ENCODE measurements at places on chromosomes 13 and 19.

- no peak for DNase-seq
Observed at GRCh38 chr19:4313847-4314490, 9.6 kb downstream of the FSD1 start.

DNA sequence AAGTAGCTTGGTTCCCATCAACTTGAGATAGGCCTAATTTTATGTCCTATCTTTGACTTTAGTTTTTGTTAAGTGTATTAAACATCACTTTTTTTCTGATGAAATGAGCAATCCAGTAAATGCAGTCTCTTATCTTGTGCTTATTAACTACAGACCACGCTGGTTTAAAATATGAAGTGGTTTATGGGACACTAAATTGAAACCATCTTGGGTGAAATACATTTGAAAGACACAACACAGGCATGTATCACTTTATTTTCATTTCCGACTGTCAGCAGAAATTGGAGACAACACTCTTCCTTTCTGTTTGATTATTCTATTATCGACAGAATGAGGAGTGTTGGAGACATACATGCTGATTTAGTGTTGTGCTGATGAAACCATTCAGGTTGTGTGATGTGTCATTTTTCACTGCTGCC, 447.7 kb downstream of the GPC6 start:
- no peak for DNase-seq

DNA sequence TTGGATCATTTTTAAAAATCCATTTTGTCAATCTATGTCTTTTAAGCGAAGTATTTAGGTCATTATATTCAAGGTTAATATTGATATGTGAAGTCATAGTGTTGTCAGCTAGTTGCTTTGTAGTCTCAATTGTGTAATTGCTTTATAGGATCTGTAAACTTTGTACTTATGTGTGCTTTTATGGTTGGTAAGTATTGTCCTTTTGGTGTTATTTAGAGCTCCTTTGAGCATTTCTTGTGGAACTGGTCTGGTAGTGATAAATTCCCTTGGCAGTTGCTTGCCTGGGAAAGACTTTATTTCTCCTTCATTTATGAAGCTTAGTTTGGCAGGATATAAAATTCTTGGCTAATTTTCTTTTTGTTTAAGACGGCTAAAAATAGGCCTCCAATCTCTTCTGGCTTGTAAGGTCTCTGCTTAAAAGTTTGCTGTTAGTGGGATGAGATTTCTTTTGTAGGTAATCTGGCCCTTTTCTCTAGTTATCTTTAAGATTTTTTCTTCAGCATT, 368.8 kb downstream of the SPRY2 start:
- DNase-seq = no peak

- DNase-seq = no peak
Observed at GRCh38 chr13:45503658-45504057, 38.9 kb downstream of the COG3 start.

DNA sequence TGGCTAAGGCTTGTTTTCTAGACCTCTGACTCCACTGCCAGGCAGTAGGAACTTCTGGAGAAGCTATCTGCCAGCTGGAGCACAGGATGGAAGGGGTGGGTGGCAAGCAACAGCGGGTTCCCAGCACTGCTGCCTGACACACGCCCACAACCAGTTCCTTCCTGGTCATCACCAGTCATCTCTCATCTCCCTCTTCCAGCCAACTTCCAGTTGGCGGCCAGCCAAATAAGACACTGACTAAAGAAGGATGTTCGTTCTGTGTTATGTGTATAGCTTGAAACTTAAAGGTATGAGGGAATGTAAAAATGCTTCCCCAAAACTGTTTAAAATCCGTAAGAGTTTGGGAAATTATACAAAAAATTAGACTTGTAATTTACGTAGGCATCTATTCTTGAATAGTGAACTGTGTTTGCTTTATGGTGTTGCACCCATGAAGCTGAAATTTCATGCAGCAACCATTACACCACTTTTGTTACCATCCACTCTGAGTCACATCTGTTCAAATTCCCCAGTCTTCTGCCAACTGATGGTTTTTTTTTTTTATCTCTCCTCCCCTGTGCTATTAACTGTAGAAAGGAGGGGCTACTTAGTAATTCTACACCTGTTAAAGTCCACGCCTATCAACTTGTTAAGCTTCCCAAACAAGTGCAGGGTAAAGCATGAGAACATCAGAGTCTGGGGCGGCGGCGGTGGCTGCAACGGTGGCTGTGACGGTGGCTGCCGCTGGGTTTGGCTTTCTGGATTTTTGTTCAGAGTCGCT, 86.2 kb upstream of the FRY start:
- no peak for DNase-seq

DNA sequence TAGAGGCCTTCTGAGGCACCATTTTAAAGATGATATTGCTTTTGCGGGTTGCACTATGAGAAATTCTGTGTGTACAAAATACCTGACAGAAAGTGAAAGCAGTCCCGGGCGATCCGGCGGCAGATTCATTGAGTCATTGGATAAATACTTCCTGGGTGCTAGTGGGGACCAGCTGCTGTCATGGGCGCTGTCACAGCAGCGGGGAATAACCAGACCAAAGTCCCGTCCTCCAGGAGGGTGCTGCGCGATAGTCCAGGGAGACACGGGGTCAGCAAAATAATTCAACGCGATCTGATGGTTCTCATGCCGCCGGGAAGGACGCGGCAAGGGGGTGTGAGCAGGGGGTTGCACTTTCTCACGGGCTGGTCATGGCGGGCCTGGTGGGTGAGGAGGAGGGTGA, 13.5 kb downstream of the ZFR2 start:
- no peak for DNase-seq

- DNase-seq = no peak
Observed at GRCh38 chr19:29805031-29805965, 6.5 kb upstream of the CCNE1 start.

- DNase-seq = no peak
Observed at GRCh38 chr19:39873385-39873784, 27.2 kb upstream of the FBL start.

DNA sequence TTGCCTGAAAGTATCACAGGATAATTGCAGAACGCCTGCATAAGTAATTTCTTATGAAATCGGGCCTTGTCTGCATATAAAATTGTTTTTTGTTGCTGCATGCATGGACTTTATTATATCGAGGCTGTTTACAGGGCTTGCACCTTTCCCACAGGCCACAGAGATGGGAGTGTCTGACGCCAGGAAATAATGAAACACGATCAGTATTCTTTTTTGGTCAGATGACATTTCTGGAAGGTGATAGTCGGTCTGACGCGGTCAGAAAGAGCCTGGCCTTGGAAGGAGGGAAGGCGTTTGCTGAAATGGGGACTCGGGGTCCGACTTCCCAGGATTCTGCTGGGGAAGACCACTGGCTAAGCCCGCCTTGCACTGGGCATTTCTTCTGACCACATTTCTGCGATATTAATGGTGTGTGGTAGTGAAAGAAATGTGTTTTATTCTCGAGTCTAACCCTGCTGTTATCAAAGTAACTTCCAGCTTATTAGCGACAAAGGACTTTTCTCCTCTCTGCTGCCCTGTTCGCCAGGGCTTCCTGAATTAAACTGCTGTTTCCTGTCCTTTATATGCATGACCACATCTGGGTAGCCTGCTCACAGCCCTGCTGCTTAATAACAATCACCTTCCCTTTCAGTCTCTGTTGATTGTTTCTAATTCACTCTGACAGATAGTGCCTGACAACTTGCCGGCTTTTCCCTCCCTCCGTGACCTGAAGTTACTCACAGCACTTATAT, 11.6 kb upstream of the ZNF536 start:
- no peak for DNase-seq

DNA sequence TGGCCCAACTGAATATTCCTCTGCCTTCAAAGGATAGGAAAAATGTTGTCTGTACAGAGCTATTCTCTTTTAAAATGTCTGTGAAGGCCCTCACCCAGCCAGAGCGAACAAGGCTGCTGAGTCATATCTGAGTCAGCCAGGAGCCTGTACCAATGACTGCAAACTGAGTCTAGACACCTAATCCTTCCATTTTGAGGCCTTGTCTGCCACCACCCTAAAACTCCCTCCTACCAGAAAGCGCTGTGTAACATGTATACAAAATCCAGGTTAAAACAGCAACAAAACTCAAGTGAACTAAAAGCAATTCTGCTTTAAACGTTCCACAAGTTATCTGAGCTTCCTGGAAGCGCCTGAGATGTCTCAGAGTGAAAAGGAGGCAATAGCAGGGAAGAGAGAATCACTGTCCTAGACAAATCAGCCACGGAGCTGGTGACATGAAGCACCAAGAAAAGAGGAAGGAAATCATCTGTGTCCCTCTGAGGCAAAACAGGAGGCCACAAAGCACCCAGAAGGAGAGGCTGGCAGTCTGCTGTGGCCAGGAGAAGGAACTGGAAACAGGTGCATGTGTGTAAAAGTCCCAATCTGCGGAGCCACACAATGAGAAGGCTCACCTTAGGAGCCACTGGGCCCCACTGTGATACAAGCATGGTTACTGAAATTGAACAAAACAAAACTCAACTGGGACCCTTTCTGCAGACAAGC, 10.2 kb downstream of the DHRS12 start:
- no peak for DNase-seq

DNA sequence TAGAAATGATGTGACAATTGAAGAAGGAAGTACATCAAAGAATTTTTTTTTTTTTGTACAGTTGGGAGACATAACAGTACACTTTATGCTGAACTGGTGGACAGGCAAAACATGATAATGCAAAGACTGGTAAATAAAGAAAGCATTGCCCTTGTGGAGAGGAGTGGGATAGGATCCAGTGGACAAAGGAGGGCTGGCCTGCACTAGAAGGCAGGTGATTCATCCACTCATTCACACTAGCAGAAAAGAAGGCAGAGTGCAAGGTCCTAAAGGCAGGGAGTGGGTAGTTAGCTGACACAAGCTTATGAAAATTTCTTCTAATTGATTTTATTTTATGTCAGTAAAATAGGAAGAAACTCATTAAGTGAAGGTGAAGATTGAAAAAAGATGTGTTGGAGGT, 17.6 kb upstream of the NALCN start:
- no peak for DNase-seq

GRCh38 chr13:31890946-31891345, 140.6 kb upstream of the FRY start:
- no peak for DNase-seq

DNA sequence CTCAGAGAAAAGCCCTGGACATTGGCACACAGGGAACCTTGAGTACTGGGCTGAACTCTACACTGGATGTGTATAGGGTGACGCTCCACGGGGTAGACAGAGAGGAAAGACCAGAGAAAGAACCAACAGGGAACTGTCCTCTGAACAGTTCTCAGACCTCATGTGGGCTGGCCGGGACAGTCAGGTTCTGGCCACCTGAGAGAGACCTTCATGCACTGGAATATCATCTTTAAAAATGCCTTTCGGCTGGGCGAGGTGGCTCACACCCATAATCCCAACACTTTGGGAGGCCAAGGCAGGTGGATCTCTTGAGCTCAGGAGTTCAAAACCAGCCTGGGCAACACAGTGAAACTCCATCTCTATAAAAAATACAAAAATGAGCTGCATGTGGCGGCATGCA, 143.8 kb upstream of the GJB6 start:
- no peak for DNase-seq

DNA sequence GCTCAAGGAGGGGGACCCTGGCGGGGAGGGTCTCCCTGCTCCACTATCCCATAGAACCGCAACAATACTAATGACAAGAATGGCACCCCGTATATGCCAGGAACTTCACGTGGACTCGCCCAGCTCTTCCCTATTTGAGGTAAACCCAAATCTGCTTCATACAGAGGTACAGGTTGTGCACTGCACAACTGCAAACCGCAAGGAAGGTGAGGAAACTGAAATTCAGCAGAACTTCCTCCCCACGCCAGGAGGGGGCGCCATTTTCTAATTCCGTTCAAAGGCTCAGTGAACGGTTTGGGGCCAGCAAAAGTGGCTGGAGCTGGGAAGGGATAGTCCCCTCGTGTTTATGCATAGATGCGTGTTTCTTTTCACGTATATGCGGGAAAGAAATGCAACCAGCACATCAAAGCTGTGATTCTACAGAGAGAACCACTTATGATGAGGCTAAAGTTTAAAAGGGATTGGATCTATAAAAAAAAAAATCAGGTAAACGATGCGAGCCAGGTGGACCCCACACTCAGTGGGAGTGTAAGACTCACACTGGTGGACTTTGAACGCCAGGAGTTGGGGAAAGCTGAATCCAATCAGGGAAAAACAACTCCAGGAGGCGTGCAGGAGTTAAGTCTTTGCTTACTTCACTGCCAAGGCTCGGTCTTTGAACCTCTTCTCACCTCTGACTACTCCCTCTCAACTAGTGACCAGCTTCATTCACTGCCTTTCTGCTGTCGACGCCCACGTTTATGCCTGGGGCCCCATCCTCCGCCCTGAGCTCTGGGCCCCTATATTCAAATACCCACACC, 20.3 kb downstream of the C19orf81 start:
- no peak for DNase-seq

DNA sequence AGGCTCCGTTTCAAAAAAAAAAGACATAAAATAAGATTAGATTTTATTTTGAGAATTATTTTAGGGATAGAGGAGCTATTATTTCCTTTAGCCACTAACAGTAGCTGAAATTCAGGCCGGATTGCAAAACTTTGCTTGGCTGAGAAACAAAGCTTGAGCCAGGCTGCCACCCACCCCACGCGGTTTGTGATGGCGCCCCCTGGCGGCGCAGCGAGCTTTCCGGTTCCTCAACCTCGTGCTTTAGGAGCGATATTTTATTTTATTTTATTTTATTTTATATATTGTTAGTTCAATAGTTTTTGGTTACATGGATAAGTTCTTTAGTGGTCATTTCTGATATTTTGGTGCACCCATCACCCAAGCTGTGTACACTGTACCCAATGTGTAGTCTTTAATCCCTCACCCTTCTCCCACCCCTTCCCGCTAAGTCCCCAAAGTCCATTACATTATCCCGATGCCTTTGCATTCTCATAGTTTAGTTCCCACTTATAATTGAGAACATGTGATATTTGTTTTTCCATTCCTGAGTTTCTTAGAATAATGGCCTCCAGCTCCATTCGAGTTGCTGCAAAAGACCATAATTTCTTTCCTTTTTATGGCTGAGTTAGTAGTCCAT, 19.8 kb upstream of the CEACAM4 start:
- DNase-seq = peak; percentile 45

DNA sequence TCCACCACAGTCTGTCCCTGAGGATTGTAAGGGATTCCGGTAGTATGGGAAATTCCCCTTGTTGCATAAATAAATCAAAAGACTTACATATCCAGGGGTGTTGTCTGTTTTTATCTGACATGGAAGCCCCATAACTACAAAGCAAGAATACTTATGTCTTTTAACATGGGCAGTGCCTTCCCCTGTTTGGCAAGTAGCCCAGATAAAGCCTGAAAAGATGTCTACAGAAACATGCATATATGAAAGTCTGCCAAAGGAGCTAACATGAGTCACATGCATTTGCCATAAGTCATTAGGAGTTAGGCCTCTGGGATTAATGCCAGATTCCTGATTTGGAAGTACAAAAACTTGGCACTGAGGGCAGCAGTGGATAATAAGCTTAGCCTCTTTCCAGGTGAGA, 62.1 kb downstream of the ZNF737 start:
- no peak for DNase-seq
